ENCODE measurements at places on chromosomes 11 and 22.
A peak's percentile ranks its signal among the peaks of the same experiment; 100 is the strongest.

GRCh38 chr11:112745973-112746372, 215.2 kb upstream of the NCAM1 start:
- DNase-seq = no peak

- DNase-seq = no peak
Observed at GRCh38 chr11:75055511-75055910, 41.2 kb downstream of the OR2AT4 start.

DNA sequence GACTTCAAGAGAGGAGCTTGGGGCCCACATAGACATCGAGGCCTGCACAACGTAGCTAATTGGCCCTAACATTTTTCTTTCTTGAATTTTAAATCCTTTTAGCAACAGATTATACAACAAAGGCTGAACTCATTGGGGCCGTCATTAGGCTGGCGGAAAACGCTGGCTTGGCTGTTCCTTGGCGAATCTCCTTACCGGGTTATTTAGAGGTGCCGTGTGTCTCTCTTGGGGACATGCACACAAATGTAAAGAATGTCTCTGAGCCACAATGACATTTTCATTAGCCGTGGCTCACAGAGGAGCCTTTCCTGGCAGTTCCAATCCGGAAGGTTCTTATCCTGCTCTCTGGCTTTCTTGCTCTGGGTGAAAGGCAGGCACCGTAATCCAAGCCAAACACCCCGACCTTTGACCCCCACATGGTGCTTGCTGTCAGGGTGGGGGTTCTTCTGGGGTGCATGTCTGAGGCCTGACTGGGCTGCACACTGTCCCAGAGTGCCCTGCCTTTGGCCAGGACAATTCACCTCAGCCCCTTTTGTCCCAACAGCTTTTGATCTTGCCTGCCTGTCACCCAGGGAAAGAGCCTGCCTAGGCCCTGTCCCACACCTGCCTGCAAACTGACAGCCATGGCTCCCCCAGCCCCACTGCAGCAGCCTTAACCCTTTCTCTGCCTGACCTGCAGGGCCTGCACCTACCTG, 9.2 kb upstream of the FGF3 start:
- DNase-seq = no peak

- DNase-seq = no peak
Observed at GRCh38 chr22:30279046-30279788, 10.1 kb downstream of the CASTOR1 start.

GRCh38 chr11:72871119-72871518, 56.9 kb downstream of the ATG16L2 start:
- no peak for DNase-seq

DNA sequence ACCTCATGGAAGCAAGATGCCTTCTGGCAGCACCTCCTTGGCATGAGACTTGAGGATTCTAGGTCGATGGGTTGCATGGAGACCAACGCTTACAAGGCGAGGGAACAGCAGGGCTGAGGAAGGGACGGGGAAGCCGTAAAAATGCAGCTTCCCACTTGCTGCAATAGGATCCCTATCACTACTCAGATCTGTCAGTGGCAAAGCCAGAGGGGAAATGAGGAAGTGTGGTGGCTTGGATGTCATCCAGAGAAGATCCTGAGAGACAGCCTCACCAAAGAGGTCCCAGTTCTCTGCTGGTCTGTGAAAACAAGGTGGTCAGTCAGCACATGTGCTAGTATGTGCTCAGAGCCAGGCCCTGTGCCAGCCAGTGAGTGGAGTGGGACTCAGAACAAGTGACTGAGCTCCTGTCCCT, 22.2 kb downstream of the CYB5R2 start:
- DNase-seq = peak; percentile 56

DNA sequence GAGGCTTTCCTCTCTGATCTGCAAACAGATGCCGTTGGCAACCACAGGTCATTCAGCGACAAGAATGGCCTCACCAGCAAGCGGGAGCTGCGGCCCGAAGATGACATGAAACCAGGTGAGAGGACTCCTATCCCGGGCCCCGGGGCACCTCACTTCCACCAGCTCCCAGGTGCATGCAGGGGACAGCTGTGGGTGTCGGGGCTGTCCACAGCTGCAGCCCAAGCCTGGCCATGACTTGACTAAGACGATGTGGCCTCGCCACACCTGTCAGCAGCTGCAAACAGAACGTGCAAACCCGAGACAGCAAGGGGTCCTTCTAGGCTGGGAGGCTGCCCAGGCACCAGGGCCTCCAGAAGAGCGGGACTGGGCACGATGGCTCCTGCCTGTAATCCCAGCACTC, 3.6 kb downstream of the GAL start:
- no peak for DNase-seq

GRCh38 chr11:108973402-108974162, 308.7 kb downstream of the DDX10 start:
- no peak for DNase-seq

- DNase-seq = no peak
Observed at GRCh38 chr22:21873619-21874018, 6.2 kb upstream of the MAPK1 start.

Measured in coronary artery (tissue), 2 donors.